ENCODE measurements at places on chromosomes 4 and X.
A peak's percentile ranks its signal among the peaks of the same experiment; 100 is the strongest.

DNA sequence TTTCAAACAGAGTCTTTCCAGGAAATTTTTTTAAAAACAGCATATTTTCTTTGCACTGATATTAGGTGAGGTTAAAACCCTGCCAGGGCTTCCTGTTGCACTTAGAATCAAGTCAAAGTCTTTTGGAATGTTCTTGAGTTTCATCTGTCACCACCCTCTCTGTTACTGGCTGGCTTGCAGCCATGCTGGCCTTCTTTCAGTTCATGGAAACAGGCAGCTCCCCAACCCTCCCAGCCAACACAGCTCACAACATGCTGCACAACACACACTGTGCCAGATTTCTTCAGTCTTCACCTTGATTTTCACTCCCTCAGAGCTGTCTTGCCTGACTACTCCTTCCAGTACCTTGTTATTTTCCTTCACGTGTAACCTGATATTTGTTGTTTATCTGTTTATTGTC lies 129.5 kb downstream of the KCNIP4 start:
- peak; percentile 35 for DNase-seq

DNA sequence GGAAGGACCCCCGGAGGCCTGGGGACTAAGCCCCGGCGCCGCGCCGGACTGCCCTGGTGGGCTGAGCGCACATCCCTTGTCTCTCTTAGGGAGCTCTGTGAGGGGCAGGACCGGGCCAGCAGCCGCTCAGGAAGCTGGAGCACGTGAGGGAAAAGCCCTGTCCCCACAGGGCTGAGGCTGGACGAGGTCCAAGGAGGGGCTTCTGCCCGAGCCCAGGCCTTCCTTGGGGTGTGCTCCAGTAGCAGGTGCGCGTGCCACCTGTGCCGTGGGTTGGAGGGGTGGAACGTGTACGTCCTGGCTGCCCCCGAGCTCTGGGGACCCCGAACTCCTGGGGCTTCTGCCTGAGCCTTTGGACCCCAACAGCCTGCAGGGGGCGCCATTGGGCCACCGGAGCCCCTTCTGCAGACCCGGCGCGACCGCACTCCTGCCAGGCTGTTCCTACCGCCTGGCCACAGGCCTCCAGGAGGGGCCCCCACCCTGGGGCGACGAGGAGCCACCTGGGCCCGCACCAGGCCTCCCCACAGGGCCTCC lies 27.2 kb downstream of the TACC3 start:
- DNase-seq, result peak; percentile 56

DNA sequence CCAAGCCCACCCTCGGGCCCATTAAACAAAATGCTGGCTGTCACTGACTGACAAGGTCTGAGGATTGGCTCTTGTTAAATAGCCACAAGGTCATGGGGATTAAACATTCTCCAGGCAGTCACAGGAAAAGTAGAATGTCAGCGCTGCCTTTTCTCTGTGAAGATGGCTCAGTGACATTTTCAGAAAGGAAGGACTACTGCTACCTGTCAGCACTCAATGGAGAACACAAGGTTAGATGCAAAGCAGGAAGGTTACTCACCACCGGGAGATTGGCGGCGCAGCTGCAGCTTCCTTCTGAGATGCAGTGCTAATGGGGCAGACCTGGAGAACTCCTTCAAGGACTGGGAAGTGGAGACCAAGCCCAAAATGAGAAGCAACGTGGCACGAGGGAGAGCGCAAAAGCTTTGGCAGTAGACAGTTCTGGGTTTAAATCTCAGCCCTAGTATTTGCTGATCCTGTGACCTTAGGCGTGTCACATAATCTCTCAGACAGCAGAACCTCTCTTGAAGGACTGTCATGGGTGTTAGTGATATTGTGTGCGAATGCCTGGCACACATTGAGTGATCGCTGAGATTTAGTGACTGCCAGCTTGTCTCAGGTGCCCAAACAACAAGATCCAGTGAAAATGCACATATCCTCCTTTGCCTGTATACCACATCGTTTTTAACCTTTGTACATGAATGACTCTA lies 213.1 kb upstream of the BOD1L1 start:
- no peak for DNase-seq

GRCh38 chr4:108311313-108311712 lies 142.6 kb upstream of the LEF1 start:
- DNase-seq, result no peak

GRCh38 chrX:16999275-16999674 lies 52.8 kb downstream of the REPS2 start:
- DNase-seq, result no peak

DNA sequence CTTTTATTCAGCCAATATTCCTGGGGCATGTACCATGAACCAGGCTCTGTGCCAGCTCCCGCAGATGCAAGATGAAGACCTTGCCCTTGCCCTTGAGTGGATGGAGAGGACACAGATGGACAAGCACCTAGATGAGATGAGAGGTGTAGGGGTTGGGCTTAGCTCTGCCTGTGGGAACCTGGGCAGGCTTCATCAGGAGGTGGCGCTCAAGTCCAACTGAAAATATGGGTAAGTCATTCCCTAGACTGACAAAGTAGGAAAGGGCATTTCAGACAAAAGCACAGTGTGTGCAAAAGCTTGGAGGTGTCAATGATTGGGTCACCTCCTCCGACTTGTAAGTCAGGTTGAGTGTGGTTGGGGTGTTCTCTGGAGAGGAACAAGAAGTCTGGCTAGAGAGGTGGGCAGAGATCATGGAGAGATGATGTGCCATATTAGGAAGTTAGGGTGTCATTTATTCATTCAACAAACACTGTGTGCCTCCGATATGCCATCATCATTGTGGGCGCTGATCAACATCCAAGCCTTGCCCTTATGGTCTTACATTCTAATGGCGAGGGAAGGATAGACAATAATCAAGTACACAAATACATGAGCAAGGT lies 64.6 kb downstream of the ANAPC4 start:
- peak; percentile 41 for DNase-seq

DNA sequence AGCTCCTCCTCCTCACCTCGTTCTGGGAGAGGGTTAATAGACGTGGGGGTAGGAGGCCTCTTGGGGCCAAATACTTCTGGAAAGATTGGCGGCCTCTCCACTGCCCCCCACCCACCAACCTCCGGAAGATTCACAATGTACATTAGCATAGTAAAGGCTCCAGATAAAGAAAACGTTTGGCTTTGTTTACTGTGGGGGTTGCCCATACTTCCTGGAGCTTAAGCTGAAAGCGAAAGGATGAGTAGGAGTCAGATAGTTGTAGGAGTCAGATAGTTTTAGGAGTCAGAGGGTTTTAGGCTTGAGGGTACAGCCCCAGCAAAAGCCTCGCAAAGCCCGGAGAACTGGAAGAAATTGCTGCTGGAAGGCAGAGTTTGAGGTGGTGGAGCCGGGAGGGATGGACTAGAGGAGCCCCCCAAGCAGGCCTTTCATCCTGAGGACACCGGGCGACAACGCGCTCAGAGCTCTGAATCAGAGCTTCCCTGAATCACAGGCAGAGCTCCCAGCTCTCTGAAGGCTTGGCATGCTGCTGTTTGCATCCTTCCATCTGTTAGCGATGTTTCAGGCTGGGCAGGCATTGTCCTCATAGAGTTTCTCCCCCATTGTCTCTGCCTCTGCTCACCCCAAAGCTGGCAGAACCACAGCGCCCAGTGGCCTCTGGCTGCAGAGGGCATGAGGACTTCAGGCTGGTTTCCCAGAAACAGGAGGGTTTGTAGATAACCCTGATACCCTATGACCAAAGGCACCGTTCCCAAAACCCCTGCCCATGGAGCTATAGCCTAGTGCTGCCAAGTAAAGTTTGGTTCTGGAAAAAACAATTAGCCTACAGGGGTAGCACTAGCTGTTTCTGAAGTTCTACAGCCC lies 280.7 kb downstream of the BCOR start:
- DNase-seq, result peak; percentile 45

DNA sequence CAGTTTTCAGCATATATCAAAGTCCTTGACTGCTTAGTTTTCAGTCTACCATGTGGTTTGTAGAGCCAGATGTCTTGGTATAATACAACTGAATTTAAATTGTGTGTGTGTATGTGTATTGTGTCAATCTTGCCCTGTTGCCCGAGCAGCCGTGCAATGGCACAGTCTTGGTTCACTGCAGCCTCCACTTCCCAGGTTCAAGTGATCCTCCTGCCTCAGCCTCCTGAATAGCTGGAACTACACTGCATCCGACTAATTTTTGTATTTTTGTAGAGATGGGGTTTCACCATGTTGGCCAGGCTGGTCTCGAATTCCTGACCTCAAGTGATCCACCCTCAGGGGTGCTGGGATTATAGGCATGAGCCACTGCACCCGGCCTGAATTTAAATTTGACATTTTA lies 6.0 kb upstream of the KLHL5 start:
- no peak for DNase-seq
